GM06990 (cell line): ENCODE measurements at places on chromosomes 11 and 22.

DNA sequence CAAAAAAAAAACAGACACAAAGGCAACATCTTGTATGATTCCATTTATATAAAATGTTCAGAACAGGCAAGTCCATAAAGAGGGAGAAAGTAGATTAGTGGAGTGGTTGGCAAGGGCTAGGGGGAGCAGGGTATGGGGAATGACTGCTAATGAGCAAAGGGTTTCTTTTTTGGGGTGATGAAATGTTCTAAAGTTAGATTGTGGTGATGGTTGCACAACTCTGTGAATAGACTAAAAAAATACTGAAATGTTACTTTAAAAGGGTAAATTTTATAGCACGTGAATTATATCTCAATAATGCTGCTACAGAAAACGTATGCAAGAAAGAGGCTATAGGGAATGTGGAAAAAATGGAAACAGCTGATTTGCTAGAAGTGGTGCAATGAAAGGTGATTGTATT lies 155.1 kb downstream of the TENM4 start:
- DNase-seq = no peak

GRCh38 chr11:109236696-109237095 lies 185.3 kb upstream of the C11orf87 start:
- no peak for DNase-seq

GRCh38 chr22:24406322-24407277 lies 20.8 kb upstream of the ADORA2A start:
- DNase-seq = no peak

- no peak for DNase-seq
Measured at GRCh38 chr11:118374729-118375128, 15.3 kb downstream of the UBE4A start.

GRCh38 chr22:31036671-31037550 lies 44.2 kb upstream of the SMTN start:
- DNase-seq = no peak

DNA sequence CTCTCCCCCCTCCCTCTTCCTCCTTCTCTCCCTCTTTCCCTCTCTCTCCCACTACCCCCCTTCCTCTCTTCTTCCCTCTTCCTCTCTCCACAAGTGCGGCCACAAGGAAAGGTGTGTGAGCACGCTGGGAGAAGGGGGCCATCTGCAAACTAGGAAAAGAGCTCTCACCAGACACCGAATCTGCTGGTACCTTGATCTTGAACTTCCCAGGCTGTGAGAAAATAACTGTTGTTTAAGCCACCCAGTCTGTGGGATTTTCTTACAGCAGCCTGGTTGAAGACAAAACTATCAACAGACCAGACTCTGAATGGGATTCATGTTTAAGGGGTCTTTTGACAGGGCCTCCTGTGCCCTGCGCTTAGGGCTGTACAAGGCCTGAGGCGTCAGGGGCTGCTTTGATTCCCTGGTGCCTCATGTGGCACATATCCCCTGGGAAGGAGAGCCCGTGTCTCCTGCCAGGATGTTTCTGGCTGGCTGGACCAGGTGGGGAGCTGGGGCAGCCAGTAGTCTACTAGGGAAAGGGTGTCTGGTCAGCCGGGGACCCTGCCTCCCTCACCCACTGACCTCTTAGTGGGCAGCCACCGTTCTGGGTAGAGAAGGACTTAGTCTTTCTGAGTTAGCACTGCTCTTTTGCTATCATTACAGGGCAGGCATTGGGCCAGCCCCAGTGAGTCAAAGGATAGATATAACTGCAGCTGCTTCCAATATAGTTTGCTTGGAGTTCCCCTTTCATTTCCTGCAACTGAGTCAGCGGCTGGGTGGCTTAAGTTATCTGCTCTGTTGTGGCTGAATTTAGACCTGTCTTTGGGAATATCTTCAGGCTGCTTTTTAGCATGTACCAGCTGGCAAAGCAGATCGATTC lies 6.2 kb downstream of the PANX1 start:
- DNase-seq = no peak

DNA sequence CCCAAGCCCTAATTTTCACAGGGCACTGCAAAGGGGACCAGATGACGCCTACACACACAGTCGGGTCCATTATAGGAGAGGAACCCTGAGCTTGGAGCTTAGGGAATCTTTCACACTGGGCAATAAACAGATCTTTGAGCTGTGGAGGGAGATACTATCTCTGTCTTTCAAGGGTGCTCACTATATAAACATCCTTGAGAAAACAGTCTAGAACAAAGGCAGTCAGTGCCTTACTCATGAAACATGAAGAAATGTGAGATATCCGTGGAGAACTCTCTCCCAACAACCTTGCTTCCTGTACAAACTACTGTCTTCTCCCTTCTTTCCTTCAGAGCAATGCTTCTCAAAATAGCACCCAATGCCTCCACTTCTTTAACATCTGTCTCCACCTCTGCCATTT lies 109.0 kb upstream of the APOA1 start:
- DNase-seq = no peak

GRCh38 chr22:20725987-20726558 lies 47.8 kb upstream of the SERPIND1 start:
- no peak for DNase-seq

GRCh38 chr22:37205046-37205445 lies 7.2 kb downstream of the SSTR3 start:
- no peak for DNase-seq

DNA sequence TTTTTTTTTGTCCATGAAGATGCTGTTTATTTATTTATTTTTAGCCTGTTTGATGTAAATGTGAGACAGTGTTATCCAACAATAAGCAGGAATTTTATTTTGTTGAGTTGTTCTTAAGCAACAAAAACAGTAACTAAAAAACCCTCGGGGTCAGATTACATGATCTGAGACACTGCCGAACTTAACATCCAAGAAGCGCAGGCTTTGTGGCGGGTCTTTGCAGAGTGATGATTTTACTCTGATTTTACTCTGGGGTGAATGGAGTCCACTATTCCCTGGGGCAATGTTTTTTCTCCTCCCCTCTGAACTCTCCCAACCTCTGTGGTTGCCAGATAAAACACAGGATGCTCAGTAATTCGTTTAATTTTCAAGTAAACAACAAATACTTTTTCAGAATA lies 450.1 kb upstream of the B3GAT1 start:
- no peak for DNase-seq

DNA sequence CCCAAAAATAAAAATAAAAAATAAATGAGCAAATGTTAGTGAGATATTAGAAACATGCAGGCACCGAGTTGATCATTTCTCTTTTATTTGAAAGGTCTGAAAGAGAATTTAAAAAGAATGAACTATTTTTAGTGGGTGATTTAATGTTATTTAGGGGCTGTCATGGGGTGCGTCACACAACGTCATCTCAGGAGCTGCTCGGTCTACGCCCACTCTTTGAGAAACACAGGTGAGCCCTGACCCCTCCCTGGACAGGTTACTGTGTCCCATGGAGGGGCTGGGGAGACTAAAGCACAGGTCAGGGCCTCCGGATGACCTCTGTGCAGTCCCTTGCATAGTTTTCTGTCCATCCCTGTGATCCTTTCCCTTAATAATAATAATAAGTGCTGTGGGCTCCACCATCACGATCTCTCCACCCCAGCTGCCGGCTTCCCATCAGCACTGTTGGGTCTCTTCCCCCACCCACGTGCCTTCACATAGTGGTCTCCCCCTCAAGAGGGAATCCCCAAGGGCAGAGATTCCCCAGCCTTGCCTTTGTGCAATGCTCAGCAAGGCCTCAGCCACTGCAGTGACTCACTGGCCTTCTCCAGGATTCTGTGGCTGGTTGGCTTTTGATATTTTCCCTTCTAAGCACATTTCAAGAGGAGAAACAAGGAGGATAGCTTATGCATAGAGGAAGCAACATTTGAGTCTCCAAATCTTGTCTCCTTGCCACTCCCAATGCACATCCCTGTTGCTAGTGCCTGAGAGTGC lies 159.9 kb downstream of the TTC17 start:
- no peak for DNase-seq

- no peak for DNase-seq
Measured at GRCh38 chr22:50670513-50670912, 2.1 kb upstream of the SHANK3 start.

GRCh38 chr22:47056361-47056760 lies 293.9 kb downstream of the TBC1D22A start:
- no peak for DNase-seq

- no peak for DNase-seq
Measured at GRCh38 chr11:57239348-57239747, 2.3 kb upstream of the APLNR start.

- no peak for DNase-seq
Measured at GRCh38 chr22:48554893-48555572, 1272.6 kb downstream of the BRD1 start.

- no peak for DNase-seq
Measured at GRCh38 chr11:76622493-76623094, 48.0 kb downstream of the LRRC32 start.

GRCh38 chr22:50307890-50308596 lies 597 bp upstream of the PLXNB2 start:
- peak; percentile 58 for DNase-seq

GRCh38 chr11:22180131-22180530 lies 12.8 kb upstream of the ANO5 start:
- DNase-seq = no peak

DNA sequence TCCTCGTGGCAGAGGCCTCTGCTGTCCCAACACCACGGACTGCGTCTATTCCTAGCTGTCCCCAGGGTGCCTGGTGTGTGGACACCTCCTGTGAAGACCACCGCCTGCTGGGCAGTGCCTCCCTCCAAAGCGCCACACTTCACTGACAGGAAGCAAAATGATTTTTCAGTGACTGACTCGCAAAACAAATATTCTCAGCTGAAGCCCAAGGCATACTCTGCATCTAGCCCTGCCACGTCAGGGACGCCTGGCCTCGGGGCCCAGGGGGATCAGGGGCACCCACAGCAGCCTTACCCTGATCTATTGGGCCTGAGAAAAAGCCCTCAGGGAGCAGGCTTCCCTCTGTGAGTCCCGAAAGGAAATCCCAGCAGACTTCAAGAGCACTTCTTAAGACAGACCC lies 2.2 kb downstream of the BRD1 start:
- no peak for DNase-seq

DNA sequence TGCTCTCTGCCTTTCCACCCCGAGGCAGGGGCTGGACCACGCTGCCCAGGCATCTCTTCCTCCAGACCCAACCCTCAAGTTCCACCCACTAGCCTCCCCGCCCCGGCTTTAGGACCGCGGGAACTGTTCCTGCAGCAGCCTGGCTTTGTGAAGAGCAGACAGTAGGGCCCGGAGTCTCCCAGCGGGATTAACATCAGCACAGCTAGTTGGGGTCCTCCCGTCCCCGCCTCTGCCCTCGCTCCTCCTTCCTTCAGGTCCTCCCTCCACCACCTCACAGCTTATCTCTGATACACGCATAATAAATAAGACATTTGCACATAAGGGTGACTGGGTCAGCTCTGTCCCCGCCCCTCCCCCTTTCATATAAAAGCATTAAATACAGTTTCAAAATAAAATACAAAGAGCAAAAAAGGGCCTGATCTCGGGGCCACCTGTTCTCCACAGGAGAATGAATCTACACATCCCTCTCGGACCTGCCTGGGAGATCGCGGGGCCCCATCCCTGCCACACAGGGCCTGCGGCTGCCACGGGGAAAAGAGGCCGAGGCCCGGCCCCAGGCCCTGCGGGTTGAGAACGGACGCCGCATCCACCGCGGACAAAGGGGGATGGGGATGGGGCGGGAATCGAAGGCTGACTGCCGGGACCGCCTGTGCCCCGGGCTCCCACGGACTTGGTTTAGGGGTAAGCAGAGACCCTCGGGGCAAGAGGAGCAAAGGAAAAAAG lies 6.5 kb downstream of the ZFTA start:
- peak; percentile 9 for DNase-seq

DNA sequence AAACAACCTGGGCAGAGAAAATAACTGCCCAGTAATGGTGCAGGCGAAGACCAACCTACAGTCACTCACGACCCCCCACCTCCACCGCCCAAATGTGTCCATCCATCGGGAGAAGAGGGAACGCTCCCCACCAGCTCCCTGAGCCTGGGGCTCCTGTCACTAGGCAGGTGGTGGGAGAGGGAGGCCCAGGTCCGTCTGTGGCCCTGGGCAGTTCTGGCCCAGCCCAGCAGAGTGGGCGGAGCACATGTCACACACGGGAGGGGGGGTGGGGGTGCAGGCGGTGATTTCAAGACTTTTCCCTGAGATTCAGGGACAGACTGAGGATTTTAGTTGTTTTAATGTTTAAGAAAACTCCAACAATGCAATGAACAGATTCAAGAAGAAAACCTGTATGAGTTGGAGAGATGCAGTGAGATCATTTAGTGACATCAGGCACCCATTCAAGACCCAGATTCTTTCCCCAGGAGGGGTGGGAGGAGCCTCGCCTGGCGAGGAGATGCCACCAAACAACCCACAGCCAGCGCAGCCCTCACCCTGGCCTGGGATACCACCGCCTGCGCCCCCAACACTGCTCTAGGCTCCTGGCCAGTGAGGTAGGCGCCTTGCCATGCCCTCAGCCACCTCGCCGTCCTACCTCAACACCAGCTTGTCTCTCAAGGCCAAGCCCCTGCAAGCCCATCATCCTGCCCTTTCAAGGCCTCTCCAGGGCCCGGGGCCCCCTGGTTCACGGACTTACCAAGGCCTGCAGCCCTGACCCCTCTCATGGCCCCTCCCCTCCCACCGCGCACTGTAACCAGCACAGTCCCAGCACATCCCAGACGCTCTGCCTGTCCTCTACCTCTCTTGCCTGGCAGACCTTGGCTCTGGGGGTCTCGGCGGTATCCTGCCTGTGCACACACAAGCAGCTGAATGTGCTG lies 36.8 kb downstream of the TBX1 start:
- DNase-seq = no peak

GRCh38 chr11:60912223-60912850 lies 1.6 kb upstream of the TMEM109 start:
- no peak for DNase-seq

GRCh38 chr11:3981084-3981633 lies 113.4 kb upstream of the RRM1 start:
- no peak for DNase-seq

- DNase-seq = no peak
Measured at GRCh38 chr11:95450547-95451123, 219.6 kb upstream of the SESN3 start.

DNA sequence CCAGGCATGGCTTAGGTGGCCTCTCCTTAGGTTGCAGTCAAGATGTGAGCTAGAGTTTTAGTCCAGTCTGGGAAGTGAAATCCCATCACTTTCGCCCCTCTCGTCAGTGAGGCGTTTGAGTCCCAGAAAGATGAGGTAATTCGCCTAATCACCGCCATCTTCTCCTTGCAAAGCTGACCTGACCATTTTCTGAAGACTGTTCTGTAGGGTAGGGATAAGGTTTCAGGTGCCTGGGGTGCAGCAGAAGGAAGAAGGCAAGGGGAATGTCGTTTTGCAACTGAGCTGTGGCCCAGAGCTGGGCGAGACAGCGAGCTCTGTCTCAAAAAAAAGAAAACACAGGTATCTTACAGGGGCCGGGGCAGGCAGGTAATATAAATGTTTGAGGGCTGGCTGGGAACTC lies 61.7 kb upstream of the CECR2 start:
- no peak for DNase-seq

GRCh38 chr11:12673601-12673923 lies 659 bp upstream of the TEAD1 start:
- DNase-seq = no peak

DNA sequence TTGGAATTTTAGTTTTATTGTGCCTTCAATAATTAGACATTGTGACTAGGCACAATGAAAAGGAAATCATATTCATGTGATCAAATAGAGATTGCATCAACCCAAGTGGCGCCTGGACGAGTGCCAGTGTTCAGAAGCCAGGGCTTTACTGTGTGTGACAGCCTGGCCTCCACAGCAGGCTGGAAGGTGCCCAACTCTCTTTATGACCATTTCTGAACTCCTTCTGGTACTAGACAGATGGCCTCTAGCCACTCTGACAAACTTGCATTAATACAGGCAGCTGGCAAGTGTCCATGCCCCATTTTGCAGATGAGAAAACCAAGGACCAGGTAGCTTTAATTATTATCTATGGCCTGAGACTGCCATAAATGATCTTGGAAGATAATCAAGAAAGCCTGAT lies 8.3 kb upstream of the POU2AF1 start:
- DNase-seq = no peak
